ENCODE measurements at places on chromosomes 5 and 9.

- DNase-seq = no peak
Observed at GRCh38 chr5:16538006-16538405, 72.4 kb upstream of the ZNF622 start.

- DNase-seq = no peak
Observed at GRCh38 chr9:132894346-132894745, 15.6 kb downstream of the SPACA9 start.

- no peak for DNase-seq
Observed at GRCh38 chr5:151255621-151256286, 2.8 kb downstream of the GM2A start.

GRCh38 chr9:81829195-81829882 is 98.9 kb upstream of the SPATA31D4 start:
- no peak for DNase-seq

DNA sequence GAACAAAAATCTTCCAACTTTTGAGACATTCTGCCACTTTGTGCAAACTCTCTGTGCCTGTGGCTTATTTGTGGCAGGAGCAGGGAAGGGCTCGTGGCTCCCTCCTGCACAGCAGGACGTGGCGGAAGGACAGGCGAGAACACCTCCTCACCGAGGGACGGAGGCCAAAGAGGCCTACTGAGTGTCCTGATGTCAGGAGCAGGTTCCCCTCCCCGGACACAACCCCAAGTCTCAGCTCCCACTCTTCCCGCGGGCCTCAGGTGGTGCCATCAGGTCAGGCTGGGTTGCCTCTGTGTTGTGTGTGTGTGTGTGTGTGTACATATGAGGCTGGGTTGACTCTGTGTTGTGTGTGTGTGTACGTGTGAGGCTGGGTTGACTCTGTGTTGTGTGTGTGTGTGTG is 136.8 kb upstream of the LPCAT1 start:
- DNase-seq = no peak

GRCh38 chr9:35756275-35757225 is 2.5 kb upstream of the MSMP start:
- DNase-seq = peak; percentile 65

GRCh38 chr5:107365320-107366109 is 305.2 kb downstream of the EFNA5 start:
- DNase-seq = no peak

GRCh38 chr9:130729145-130729544 is 35.6 kb downstream of the EXOSC2 start:
- no peak for DNase-seq

GRCh38 chr5:132083071-132083678 is 9.6 kb downstream of the CSF2 start:
- no peak for DNase-seq

GRCh38 chr9:9216934-9217333 is 1395.9 kb downstream of the PTPRD start:
- DNase-seq = no peak

GRCh38 chr5:4196744-4197143 is 601.1 kb downstream of the IRX1 start:
- no peak for DNase-seq

- DNase-seq = no peak
Observed at GRCh38 chr5:2213121-2213730, 330.5 kb upstream of the IRX4 start.

DNA sequence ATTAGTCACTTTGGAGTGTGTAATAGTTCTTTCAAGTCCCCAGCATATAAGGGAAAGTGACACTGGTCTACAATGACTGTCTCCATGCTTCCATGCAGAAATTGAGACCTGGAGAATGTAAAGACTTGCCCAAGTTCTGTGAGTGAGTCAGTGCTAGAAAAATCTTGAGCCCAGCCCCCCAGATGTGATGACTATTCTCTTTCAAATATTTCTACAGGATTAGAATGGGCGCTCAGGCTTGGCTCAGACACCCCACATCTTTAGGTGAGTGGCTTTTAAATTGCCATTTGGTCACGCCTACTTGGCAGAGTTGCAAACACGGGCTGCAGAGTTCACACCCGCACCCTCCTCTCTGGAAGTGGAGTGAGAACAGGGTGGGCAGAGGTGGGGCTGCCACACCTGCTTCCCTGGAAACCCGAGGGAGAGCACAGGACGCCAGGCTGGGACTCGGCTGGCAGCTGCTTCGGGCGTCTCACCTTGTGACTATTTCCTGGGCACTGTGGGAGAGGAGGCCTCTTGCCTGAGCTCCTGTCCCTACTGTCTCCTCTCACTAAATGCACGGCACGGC is 37.6 kb downstream of the ROPN1L start:
- DNase-seq = no peak

GRCh38 chr9:93623753-93624152 is 47.4 kb downstream of the PHF2 start:
- no peak for DNase-seq

GRCh38 chr5:67935908-67936566 is 279.5 kb upstream of the PIK3R1 start:
- DNase-seq = no peak

- no peak for DNase-seq
Observed at GRCh38 chr5:73912821-73913271, 286.9 kb downstream of the ARHGEF28 start.

- DNase-seq = no peak
Observed at GRCh38 chr5:154989626-154990025, 23.9 kb upstream of the KIF4B start.

DNA sequence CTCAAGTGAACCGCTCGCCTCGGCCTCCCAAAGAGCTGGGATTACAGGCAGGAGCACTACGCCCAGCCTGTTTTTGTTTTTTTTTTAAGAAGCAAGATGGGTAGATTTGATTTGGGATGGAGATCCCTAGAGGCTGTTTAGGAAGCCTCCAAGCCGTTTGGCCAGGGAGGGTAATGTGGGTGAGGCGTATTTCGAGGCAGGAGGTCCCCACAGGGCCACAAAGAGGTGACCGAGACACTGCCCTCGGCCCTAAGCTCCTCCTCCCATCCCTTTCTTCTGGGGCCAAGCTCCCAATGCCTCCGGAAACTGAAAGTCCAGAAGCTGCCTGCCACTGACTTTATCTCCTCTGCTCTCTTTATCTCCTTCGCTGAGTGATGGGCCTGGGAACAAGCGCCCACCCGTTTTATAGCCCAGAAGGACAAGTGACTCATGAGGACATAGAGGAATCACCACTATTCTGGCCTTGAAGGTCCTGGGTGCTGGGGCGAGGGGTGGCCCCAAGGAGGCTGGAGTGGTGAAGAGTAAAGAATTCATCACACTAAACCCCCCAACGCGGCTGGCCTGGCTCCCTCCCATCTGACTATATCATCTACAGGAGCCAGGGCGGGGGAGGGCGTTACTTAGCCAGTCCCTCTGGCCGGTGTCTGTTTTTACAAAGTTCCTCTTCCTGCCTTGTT is 2.0 kb upstream of the RALGDS start:
- DNase-seq = no peak

DNA sequence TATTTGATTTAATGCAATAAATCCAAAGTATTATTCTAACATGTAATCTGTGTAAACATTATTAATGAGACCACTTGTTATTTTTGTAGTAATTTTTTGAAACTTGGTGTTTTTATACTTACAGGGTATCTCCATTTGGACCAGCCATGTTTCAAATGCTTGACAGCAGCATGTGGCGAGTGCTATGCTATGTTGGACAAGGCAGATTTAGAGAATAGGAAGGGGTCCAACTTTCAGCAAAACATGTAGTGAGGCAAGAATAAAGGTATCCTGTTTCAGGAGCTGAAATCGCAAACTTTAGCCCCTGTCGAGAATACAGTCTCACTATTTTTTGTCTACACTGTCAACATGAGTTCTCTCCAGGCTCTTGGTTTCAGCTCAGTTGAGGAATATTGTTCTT is 33.7 kb downstream of the SNX24 start:
- no peak for DNase-seq

DNA sequence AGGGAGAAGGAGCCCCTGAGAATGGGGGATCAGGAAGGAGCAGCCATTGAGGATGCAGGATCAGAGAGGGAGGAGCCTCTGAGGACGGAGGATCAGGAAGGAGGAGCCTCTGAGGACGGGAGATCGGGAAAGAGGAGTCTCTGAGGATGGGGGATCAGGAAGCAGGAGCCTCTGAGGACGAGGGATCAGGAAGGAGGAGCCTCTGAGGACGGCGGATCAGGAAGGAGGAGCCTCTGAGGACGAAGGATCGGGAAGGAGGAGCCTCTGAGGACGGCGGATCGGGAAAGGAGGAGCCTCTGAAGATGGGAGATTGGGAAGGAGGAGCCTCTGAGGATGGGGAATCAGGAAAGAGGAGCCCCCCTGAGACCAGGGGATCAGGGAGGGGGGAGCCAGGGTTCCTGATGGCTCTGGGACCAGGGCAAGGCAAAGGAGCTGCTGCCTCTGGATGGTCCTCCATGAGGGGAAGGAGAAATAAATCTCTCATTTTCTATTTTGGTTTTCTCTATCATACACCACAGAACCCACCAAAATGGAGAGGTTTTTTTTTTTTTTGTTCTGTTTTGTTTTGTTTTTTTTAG is 22.6 kb upstream of the SARDH start:
- no peak for DNase-seq

GRCh38 chr5:14702238-14702839 is 37.8 kb downstream of the OTULIN start:
- DNase-seq = no peak

- no peak for DNase-seq
Observed at GRCh38 chr9:99873531-99873930, 32.9 kb upstream of the STX17 start.

- DNase-seq = no peak
Observed at GRCh38 chr5:140398379-140398811, 3.2 kb upstream of the ANKHD1 start.

DNA sequence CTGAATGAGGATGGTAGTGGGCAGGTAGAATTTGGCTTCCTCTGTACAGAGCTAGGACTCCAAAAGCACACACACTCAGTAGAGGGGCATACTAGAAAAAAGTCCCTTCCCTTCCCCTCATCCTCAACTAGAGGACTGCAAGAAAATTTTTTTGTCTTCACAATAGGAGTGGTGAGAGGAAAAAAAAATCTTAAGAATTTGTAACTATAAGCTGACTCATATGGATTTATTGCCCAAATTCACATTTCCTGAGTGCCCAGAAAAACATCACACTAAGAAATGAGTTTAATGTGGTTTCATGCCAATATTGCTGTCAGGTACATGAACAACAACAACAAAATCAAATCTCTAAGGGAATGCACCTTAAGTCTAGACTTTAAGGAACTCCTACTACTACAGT is 43.7 kb downstream of the RANBP6 start:
- DNase-seq = no peak

DNA sequence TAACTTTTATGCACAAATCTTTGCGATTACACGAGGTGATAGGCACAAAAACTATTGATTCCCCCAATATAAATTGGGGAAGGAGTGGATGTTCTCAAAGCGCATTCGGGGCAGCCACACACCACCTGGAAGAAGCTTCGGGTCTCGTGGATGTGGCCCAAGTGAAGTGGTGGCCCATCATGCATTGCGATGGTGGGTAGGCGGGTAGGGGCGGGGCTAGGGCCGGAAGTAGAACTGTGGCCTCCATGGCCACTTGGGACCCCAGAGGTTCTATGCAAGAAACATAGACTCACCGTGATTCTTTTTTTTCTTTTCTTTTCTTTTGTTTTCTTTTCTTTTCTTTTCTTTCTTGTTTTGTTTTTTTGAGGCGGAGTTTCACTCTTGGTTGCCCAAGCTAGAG is 86.4 kb upstream of the SLC44A1 start:
- no peak for DNase-seq

DNA sequence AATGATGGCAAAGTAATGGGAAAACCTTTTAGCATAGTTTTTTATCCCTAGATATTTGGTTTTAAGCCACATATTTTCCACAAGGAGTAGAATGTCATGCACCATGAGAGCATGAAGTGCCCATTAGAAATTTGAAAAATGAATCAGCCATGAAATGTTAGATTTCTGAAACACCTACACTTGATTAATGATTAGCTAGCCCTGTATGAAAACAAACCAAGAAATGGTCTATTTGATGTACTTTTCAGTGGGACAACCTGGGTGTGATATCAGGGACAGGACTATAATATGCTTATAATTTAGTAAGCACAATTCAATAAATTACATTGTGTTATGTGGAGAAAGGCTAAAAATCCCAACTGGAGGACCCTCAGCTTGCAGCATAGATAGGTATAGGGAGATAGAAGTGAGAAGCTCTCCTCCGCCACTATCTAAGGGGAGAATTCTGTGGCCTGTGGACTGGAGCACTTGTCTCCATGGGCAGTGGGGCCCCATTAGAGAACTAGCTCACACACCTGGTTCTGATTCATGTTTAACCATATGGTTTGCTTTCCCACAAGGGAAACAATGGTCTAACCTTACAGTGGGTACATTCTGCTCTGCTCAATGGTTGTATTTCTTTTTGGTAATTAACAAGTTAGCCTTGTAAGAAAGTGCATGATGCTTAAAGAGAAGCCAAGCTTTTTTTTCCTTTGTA is 35.2 kb downstream of the NUP214 start:
- DNase-seq = no peak

DNA sequence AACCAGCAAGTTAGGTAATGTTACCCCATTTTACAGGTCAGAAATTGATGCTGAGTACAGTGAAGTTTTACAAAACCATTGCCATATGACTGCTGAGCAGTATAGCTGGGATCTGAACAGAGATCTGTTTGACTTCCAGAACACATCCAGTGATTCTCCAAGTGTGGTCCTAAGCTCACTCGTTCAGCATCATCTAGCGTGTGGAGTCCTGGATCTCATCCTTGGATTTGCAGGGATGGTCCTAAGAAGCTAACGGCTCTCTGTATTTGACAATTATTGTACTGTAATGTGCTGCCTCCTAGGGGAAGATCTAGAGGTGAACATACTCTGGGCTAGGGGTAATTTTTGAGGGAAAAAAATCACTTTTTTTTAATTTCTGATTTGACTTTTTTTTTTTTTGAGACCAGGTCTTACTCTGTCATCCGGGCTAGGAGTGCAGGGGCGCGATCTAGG is 1.4 kb downstream of the SLC26A2 start:
- DNase-seq = no peak

GRCh38 chr5:178165581-178165980 is 11.9 kb upstream of the NHP2 start:
- DNase-seq = no peak

- no peak for DNase-seq
Observed at GRCh38 chr9:70080481-70081119, 37.0 kb downstream of the MAMDC2 start.

All from stimulated activated CD4-positive, alpha-beta T cell treated with anti-CD3 and anti-CD28 coated beads, Interleukin-12 subunit alpha, Interleukin-12 subunit beta, amount 100 ng/mL, for 24 hours (primary cell).